NCI-H2107 (cell line): ENCODE measurements at places on chromosomes 13 and 19.

DNA sequence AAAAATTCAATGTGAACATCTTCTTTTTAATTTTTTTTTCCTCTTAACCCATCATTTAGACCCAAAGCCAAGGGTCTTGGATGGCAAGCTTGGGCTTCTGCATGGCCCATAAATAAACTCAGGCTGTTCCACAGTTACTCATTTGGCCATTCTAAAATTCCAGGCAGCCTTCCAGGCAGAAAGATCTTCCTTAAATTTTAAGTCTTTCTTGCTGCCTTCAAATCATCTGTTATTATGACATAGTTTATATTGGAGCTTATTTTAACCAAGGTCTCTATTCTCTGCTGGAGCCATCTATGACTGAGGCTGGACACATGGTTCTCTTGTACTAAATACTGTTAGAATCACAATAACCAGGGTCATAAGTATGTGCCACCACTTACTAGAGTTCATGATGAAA, 317.3 kb upstream of the MAB21L1 start:
- no peak for DNase-seq

DNA sequence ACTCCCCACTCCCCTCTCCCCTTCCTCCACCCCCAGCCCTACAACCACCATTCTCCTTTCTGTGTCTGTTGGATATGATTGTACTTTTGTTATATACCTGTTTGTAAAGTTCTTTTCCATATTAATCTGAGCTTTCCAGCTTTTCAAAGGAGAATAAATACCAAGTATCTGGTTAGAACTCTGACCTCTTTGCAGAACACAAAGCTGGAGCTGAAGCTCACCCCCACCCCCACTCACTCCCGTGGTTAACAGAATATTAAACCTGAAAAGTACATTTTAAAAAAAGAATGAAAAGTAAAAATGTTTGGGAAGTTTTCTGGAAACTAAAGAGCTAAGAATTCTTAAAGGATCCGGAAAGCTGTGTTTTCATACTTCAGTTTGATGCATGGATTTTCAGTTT, 155.2 kb upstream of the RNF113B start:
- no peak for DNase-seq

DNA sequence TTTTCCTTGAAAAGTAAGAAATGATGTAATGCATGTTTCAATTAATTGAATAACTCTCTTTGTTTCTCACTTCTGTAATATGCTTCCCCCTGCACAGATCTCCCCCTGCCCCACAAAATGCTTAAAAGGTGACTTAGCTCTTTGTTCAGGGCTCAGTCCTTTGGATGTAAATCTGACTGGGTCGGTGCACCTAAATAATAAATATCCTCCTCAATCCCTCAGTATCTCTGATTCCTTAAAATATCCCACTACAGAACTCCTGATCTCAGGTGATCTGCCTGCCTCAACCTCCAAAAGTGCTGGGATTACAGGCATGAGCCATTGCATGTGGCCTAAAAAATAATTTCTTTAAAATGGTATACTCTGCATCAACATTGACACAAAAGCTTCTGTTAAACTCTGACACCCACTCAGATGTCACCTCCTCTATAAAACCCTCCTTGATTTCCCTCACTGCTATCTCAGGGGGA, 107.0 kb downstream of the ZNF429 start:
- no peak for DNase-seq

DNA sequence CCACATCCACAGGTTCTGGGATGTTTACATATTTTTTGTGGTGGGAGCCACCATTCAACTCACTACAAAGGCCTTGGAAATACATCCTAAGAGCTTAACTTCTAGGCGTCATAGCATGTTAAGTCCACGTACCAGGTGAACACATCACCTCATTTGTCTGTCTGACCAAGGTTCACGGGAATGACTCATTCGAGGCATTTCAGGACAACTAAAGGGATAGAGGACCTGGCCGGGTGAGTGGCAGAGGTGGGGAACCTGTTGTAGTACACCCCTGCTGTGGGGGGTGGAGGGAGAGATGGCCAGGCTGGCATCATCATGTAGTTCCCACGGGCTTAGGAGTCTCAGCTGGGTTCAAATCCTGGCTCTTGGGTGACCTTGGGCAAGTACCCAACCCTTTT, 51.5 kb downstream of the BICRA start:
- no peak for DNase-seq

GRCh38 chr13:50215399-50215798, 200.2 kb downstream of the KCNRG start:
- DNase-seq: no peak
